ENCODE measurements at places on chromosomes 1 and 21.

- DNase-seq, result no peak
These were observed 12.0 kb upstream of the PLA2G5 start for GRCh38 chr1:20057886-20058420.

- DNase-seq, result no peak
These were observed 35.6 kb upstream of the PUM1 start for GRCh38 chr1:31101147-31101502.

- peak; percentile 52 for DNase-seq
These were observed 162.6 kb downstream of the RUNX1 start for GRCh38 chr21:34886240-34887104.

DNA sequence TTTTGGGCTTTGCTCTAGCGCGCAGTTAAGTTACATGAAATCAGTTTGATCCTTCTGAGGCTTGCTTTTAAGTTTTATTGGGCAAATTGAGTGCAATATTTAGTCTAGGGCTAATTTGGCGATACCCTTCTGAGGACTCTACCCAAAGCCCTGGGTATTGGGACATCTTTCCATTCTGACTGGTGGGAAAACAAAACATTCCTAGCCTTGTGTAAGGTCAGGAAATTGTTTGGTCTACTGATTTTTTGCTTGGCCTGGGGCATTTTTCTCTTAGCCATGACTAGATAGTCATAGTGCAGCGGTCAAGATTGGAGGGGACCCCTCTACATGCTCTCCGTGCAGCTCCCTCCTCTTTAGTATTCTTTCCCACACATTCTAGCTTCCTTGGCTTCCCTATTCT, 189.6 kb upstream of the PTGFR start:
- DNase-seq, result no peak

GRCh38 chr1:117841117-117841650, 88.2 kb downstream of the GDAP2 start:
- DNase-seq, result no peak

GRCh38 chr1:119882132-119883049, 13.9 kb downstream of the ADAM30 start:
- no peak for DNase-seq

DNA sequence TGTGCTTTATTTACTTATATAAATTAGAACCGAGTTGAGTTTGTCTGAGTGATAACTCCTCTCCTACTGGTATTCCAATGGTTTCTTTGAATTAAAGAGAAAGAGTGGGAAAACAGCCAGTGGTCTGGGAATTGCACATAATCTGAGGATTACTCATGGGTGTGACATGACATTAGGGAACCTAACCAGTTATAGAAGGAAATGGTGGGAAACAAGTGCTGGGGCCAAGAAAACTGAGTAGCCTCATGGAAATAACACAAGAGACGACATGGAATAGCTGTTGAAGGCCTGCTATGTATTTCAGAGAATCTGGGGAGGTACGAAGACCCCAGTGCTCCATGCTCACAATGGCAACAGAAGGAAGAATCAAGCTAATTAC, 41.8 kb upstream of the LRRC52 start:
- DNase-seq, result no peak

GRCh38 chr1:63466181-63466580, 56.8 kb downstream of the ITGB3BP start:
- DNase-seq, result no peak

GRCh38 chr1:8667869-8668594, 149.4 kb downstream of the RERE start:
- DNase-seq, result no peak

DNA sequence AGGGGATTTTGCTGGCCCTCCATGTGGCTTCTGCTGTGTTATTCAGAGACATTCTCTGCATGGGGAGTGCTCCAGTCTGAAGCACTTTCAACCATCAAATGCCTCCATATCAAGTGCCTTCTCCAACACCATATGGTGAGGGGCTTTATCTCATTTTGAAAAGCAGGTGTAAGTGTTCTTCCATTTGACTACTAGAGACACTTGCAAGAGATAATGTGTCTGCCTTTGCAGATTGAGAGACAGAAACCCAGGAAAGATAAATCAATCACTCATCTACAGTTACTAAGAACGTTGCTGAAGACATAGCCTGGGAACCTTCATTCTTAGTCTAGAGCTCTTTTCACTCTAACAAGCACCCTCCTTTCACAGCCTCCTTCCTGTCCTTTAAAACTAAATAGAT, 29.5 kb upstream of the REG4 start:
- DNase-seq, result no peak

GRCh38 chr21:26804895-26805609, 40.2 kb downstream of the ADAMTS1 start:
- no peak for DNase-seq

- no peak for DNase-seq
These were observed 9.4 kb downstream of the IFNAR1 start for GRCh38 chr21:33334191-33334590.

- peak; percentile 23 for DNase-seq
These were observed 878 bp downstream of the MINDY1 start for GRCh38 chr1:151005729-151006319.

DNA sequence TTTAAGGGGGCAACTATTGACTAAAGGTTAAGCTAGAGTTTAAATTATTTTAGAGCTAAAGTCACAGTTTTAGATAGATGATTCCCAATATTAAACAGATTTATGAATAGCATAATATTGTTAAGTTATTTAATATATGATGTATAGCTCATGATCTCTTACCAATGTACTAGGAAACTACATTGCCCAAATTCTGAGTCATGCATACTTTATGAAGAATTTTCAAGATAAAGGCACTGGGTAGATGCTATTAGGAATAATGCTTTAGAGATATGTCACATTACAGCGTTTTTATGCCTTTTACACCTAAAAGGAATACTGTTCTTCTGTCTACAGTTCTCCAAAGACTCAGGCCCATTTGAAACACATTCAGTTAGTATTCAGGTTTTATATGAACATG, 215.1 kb downstream of the NCAM2 start:
- no peak for DNase-seq

- DNase-seq, result no peak
These were observed 22.2 kb downstream of the KCNN3 start for GRCh38 chr1:154847891-154848290.

DNA sequence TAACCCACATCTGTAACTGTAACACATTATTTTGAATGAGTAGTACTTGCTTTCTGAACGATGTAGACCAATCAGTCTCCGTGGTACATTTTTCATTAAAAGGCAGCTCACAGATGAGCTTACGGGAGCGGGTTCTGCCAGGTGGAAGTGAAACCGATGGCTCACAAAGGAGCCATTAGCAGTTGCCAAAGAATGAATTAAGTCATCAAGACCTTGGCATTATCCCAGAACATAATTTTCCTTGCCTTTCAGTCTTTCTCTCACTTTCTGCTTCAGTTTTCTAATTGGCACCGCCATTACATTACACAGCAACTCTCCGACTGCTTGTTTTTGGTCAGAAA, 33.5 kb upstream of the UTS2 start:
- DNase-seq, result no peak

DNA sequence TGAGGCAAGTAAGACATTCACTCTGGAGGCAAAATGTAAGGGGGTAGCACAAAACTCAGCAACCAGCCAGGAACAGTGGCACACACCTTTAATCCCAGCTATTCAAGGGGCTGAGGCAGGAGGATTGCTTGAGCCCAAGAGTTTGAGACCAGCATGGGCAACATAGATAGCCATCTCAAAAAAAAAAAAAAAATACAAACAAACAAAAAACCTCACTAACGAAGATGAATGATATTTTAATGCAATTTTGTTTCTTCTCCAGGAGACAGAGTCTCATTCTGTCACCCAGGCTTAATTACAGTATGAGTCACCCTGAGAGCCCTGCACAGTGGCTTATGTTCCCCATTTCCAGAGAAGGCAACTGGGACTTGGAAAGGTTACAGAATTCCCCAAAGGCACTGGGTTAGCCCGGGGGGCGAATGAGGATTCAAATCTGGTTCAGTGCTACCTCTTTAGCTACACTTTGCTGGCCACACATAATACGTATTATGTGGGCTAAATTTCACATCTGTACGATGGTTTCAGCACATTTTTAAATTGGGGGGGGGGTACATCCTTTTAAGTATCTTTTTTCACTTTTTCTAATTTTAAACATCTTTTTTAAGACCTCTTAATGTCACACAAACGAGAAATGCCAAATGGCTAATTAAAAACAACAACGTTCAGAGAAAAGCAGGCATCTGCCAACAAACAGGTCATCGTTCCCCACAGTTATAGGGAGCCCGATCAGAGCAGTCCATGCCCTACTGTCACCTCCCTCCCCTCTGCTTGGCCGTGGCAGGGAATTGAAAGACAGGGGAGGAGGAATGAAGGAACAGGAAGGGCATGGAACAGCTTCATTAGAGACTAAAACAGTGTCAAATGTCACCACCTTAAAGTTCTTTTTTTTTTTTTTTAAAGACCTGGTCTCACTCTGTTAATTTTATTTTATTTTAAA, 3.5 kb downstream of the CELA2A start:
- no peak for DNase-seq

GRCh38 chr1:79554688-79555087, 548.2 kb upstream of the ADGRL4 start:
- no peak for DNase-seq
